ENCODE measurements at places on chromosomes 6 and 20.

DNA sequence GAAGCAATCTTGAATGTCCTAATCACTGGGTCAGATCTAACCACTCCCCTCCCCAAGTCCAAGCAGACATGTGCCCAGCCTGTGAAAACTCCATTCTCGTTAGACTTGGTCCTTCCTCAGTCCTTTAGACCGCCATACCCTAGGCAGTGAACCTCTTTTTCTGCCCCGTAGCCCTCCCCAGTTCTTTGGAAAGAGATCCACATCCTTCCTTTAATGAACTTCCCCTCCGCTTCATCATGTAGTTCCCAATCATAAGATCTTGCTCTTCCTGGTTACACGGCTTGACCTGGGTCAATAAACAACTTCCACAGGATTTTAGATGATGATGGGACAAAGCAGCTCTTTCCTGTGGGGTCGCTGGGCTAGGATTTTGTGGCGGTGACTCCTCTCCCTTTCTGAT is 9.6 kb downstream of the AHCY start:
- DNase-seq = no peak

- no peak for DNase-seq
These were observed 132.0 kb upstream of the RNF24 start for GRCh38 chr20:4147319-4147718.

DNA sequence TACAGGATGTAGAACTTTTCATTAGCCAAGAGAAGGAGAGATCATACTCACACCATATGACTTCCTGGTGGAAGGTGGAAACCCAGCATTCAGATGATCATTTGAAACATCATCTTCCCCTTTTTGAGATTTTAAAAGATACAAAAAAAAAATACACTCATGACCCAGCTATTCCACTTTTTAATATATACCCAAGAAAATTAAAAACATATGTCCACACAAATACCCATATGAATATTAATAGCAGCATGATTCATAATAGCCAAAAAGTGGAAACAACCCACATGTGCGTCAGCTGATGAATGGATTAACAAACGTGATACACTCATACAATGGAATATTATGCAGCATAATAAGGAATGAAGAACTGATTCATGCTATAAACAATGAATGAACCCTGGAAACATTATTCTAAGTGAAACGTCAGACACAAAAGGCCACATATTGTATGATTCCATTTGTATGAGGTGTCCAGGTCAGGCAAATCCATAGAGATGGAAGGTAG is 130.0 kb upstream of the SGK1 start:
- no peak for DNase-seq

DNA sequence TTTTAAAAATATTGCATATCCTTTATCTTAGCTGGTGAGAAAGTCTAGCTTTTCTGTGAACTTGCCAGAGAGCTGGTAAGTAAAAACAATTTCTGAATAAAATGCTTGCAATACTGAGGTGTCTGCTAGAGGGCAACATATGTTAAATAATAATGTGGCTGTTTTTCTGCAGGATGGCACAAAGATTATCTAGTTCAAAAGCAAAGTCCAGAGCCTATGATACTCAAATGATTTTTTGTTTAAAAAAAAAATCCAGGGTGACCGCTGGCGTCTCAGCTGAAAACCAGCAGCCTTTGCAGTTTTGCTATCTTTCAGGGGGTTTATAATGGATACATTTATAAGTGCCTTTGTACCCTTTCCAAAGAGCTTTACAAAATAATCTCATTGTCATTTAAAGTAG is 194.9 kb downstream of the PHACTR1 start:
- no peak for DNase-seq

- no peak for DNase-seq
These were observed 176.1 kb downstream of the EPHA7 start for GRCh38 chr6:93243231-93243778.

GRCh38 chr6:40293460-40294185 is 293.5 kb downstream of the LRFN2 start:
- DNase-seq = no peak

DNA sequence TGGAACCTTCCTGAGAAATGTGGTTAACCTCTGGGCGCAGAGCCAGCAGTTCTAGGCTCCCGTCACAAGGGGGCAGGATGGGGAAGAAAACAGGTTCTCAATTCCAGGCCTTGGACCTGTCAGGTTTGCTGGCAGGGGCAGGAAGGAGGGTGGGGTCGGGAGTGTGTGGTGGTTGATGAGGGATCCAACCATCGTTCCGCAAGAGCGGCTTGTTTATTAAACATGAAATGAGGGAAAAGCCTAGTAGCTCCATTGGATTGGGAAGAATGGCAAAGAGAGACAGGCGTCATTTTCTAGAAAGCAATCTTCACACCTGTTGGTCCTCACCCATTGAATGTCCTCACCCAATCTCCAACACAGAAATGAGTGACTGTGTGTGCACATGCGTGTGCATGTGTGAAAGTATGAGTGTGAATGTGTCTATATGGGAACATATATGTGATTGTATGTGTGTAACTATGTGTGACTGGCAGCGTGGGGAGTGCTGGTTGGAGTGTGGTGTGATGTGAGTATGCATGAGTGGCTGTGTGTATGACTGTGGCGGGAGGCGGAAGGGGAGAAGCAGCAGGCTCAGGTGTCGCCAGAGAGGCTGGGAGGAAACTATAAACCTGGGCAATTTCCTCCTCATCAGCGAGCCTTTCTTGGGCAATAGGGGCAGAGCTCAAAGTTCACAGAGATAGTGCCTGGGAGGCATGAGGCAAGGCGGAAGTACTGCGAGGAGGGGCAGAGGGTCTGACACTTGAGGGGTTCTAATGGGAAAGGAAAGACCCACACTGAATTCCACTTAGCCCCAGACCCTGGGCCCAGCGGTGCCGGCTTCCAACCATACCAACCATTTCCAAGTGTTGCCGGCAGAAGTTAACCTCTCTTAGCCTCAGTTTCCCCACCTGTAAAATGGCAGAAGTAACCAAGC is 29.6 kb downstream of the SRSF3 start:
- DNase-seq = peak; percentile 66

- DNase-seq = no peak
These were observed 764 bp upstream of the SNAP25 start for GRCh38 chr20:10217721-10218410.

GRCh38 chr6:168638468-168639271 is 197.7 kb downstream of the SMOC2 start:
- DNase-seq = no peak

- no peak for DNase-seq
These were observed 592.1 kb upstream of the NRSN1 start for GRCh38 chr6:23533944-23534343.

DNA sequence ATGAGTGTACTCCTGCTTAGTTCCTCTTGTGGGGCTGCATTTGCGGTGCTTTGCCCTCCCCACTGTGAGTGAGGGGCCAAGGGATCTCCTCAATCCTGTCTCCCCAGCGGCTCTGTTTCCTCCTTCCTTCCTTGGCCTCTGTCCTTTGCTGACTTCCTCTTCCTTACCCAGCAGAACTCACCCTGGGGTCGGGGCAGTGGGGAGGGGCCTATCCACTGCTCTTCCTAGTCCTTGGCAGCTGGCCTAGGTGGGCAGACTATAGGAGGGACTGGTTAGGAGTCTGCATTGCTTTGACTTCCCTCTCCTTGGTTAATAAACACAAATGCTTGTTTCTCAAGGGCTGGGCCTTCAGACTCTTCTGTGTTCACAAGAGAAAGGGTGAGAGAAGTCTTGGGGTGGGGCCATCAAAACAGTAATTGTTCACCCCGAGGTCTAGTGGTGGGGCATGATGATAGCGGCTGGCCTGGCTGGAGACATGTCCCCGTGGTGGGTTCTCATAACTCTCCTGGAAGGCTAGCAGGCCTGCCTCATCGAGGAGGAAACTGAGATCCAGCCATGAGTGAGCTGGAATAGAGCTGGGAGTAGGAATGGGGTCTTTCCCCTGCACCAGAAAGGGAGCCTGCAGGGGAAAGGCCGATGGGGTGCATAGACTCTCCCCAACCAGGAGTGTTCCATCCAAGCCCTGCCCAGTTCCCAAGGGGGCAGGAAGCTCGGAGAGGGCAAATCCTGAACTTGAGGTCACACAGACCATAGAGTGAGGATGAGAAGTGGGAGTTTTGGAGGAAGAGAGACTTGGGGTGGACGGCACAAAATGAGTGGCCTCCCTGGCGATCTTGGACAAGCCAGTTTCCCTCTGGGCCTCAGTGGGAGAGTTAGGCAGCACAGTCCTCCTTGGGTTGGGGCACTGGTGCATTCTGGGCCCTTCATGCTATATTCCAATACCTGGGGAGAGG is 12.7 kb downstream of the FAM110A start:
- no peak for DNase-seq

DNA sequence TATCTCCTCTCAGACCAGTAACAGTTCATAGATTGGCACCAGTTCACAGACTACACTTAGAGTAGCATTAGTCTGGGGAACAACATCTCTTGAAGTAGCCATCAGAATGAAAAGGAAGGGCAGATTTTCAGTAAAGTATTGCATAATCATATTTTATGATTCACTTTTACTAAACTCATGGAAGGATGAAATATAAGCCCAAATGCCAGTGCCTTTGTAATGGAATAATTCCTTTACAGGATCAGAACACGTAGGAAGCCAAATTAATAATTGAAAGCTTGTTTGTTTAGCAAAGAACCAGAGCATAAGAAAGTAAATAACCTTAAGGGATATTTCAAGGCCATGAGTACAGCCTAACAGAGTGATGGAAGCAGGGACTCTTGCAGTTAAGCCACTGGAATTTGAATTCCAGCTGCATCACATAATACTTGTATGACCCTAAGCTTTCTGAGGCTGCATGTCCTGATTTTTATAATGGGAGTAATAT is 11.4 kb upstream of the LOC128125822 start:
- no peak for DNase-seq

All from stimulated activated CD8-positive, alpha-beta memory T cell treated with anti-CD3 and anti-CD28 coated beads, Interleukin-15, amount 100 ng/mL, for 1 hour (primary cell).